ENCODE measurements at places on chromosomes 11 and 22.

DNA sequence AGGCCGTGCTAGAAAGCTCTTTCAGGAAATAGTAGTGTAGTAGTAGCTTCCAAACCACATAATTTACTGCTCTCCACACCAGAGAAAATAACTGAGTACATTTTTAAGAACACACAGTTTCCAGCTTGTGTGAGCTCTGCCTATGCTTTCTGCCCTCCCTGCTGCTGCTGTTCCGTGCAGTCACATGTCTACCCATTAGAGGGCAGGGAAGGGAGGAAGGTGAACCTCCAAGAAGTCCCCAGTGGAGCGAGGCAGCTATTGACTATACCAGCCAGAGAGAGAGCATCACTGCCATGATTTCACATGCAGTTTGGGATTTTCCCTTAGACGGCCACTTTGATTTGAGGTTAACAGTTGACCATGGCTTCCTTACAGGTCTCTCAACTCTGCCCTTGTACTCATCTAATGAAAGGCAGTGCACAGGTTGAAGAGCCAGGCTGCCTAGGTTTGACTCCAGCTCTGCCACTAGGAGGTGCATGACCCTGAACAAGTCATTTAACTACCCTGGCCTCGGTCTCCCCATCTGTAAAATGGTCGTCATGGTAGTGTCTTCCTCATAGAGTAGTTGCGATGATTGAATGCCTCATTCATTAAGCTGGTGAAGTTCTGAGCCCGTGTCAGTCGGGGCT is 19.7 kb upstream of the CTTN start:
- DNase-seq = no peak

DNA sequence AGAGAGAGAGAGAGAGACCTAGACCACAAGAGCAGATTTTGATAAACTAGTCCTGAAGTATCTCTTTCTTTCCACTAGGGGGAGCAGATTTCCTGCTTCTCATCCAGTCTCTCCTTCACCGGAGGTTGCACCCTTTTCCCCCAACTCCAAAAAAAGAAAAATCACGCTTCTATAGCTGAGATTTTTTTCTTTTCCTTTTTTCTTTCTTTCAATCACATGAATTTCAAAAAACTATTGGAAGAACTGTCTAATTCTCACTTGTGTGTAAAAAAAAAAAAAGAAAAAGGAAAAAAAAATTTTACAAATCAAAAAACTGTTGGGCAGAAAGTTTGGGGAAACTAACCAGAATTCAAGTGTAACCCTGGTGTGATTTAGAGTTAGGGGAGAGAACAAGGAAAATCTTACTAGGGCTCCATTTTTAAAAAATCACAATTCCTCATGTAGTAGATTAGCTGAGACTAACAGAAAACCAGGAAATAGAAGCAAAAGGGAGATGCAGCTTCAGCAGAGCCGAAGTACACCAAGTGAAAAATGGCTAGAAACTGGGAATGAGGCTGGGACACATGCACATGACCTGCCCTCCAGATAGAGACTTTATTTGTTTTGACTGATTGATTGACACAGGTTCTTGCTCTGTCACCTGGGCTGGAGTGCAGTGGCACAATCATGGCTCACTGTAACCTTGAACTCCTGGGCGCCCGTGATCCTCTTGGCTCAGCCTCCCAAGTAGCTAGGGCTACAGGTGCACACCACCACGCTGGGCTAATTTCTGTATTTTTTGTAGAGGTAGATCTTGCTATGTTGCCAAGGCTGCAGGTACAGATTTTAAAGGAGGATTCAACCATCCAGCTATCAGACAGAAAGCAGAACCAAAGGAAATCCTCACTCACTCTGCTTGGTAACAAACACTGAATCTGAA is 27.1 kb downstream of the SDHD start:
- DNase-seq = no peak

DNA sequence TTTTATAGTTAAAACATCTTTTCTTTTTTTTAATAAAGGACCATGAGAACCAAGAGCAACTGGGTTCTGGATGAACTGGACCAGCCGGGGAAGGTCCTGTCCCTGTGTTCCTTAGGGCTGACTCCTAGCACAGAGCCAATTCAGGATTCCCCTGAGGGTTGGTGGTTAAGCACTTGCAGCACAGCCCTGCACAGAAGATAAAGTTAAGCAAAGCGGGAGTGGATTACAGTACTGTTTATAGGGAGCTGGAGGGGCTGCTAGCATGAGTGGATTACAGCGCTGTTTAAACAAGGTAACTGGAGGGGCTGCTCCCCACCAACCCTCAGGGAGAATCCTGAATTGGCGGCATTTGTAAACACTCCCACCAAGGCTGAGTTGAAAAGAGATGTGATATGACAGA is 90.6 kb downstream of the CELSR1 start:
- no peak for DNase-seq

GRCh38 chr11:59754494-59754858 is 700 bp upstream of the STX3 start:
- DNase-seq = no peak

GRCh38 chr22:29691636-29692326 is 28.0 kb upstream of the CABP7 start:
- DNase-seq = no peak

- DNase-seq = no peak
These were observed 1.7 kb upstream of the RTCB start for GRCh38 chr22:32413719-32414118.

DNA sequence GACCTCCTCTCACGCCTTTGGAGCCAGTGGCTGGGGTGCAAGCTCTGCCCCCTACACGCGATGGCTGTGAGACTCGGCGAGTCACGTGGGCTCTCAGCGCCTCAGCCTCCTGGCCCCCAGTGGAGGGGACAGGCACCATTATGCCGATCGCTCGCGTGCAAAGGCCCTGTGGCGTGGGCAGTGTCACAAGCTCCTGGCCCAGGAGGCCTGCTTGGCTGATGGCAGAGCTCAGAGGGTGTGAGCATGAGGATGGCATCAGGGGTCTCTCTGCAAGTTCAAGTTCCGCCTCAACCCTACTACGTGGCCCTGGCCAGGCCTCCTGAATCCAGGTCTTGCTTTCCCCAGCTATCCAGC is 90.8 kb upstream of the KCNQ1OT1 start:
- no peak for DNase-seq

DNA sequence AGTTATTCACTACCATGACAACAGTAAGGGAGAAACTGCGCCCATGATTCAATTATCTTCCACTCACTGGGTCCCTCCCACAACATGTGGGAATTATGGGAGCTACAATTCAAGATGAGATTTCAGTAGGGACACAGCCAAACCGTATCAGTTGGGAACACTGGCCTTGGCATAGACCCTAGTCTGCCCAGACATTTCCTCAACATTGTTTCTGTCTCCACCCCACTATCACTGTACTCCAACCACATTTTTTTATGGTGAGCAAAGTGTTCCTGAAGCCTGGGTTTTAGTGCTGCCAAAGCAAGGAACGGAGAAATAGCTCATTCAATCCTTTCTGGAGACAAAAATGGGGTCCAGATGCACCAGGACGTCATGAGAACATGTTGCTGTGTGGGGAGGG is 122.6 kb upstream of the CCDC179 start:
- no peak for DNase-seq

- no peak for DNase-seq
These were observed 168.8 kb downstream of the RCN1 start for GRCh38 chr11:32259641-32260081.

DNA sequence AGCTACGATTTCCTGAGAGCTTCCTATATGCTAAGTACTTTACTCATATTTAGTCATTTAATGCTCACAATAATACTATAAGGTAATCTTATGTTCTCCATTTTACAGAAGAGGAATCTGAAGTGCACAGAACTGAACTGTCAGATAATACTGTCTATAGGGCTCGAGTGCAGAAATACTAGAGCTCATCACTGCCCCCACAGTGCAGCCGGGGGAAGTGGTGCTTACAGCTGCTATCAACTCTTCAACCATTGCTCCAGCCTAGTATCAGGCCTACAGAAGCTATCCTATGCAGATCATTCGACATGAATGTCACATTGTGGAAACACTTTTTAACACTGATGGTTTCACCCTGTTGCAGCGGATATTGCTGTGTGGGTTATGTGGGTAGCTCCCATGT is 929.9 kb downstream of the NTM start:
- DNase-seq = no peak

GRCh38 chr11:118200901-118201680 is 23.7 kb downstream of the JAML start:
- DNase-seq = no peak

DNA sequence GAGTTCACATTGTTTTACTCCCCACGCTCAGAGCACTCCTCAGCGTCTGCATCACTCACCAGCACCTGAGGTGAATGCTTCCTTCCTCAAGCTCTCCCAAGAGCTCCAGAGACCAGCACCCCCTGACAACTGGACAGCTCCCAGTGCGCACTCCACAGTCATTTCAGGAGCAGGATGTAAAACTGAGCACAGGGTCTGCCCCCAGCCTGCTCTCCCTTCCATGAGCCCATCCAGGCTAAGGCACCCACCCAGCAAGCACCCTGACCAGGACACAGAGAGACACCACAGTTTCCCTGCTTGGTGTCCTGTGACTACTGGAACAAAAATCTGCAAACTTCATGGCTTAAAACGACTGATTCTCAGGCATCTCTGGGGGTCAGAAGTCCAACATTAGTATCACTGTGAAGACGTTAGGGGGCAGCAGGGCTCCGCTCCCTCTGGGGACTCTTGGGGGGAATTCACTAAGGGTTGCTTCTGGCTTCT is 3.3 kb downstream of the SCGB1D2 start:
- DNase-seq = no peak

Data from Panc1 (cell line).